Dorsolateral prefrontal cortex (tissue), 122 donors: ENCODE measurements at places on chromosomes 6 and 20.

DNA sequence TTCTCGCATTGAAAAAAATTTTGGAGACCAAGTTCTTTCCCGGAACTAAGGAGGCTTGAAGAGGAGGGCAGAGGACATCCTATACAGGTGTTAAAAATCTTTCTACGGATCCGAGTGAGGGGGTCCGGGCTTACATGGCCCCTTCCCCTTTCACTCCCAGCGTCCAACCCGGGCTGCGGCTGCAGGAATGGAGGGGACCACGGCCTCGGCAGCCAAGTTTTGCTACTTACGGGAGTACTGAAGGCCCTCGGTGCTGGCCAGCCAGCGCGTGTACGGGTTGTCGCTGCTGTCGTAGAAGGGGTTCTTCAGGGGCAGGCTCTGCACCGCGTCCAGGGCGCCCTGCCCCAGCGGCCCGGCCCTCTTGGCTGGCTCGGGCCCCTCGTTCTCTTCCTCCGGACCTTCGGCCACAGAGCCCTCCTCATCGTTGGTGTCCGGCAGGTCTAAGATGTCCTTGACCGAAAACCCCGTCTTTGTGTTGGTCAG is 642 bp downstream of the NKX2-2 start:
- no peak for DNase-seq

DNA sequence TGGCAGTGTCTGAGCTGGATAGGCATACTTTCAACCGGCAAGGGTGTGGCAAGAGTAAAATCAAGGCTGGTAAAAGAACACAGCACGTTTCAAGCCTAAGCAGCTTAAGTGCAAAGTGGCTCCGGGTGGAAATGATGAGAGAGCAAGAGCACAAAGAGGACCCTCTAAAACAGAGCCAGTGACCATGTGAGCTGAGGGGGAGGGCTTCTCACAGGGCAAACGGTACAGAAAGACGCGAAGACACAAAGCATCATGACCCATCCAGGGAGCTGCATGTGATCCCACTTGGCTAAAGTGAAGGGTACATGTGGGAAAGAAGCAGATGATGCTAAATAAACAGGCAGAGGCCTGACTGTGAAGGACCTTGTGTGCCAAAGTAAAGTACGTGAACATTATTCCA is 25.7 kb downstream of the FKBP5 start:
- no peak for DNase-seq

DNA sequence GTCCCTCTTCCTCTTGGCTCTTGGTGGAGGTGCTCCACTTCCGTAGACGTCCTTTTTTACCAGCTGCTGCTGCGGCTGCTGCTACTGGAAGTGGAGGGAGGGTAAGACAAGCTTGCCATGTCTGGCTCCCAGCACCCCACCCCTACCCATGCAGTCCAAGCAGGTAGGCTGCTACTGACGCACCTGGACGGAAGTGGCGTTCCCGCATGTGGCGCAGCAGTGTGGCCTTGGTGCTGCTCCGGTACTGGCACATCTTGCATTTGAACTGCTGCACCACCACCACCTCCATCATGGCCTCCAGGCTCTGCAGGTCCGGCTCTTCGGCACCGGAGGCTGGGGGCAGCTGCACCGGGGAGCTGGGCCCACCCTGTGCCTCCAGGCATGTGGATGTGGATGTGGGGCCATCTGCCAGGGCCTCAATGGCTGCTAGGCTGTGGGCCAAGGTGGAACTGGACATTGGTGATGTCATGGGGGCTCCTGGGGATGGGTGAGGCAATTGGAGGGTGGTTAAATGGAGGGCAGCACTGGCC is 4.4 kb downstream of the ZNF335 start:
- DNase-seq, result no peak

- DNase-seq, result no peak
Measured at GRCh38 chr6:27700337-27700736, 211.9 kb downstream of the OR2B2 start.

- DNase-seq, result no peak
Measured at GRCh38 chr6:139442188-139442671, 67.8 kb upstream of the CITED2 start.

DNA sequence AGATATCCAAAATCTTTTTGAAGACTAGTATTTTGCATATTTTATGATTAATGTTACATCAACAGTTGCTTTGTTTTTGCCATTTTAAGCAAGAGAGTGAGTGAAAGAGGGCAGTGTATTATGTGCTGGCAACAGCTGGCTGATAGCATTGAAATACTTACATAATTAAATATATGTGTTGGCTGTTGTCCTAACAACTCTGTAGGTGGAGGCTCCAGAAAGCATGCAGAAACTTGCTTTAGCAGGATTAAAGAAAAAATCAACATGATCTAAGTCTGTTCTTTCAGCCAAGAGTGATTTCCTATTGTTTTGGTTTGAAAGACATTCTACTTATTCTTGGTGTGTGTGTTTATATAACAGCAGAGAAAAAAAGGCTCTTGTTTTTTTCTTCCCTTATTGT is 127.5 kb downstream of the CDKAL1 start:
- DNase-seq, result no peak

GRCh38 chr20:44700306-44700705 is 14.9 kb upstream of the CCN5 start:
- no peak for DNase-seq

DNA sequence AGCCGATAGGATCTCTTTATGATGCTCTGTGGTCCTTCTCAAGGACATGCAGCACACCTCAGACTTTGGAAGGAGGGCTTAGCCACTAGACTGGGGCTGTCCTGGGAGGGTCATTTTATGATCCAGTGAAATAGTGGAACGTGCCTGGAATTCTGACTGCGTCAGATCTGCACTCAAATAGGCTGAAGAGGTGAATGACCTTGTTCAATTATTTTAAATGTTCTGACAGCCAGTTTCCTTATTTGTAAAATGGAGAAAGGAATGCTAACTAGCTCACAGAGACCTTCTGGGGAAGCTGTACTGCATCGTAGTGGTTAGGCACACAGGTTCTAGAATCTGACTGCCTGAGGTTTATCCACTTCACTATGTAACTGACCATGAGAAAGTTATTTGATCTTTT is 587.5 kb downstream of the MAFB start:
- DNase-seq, result no peak

DNA sequence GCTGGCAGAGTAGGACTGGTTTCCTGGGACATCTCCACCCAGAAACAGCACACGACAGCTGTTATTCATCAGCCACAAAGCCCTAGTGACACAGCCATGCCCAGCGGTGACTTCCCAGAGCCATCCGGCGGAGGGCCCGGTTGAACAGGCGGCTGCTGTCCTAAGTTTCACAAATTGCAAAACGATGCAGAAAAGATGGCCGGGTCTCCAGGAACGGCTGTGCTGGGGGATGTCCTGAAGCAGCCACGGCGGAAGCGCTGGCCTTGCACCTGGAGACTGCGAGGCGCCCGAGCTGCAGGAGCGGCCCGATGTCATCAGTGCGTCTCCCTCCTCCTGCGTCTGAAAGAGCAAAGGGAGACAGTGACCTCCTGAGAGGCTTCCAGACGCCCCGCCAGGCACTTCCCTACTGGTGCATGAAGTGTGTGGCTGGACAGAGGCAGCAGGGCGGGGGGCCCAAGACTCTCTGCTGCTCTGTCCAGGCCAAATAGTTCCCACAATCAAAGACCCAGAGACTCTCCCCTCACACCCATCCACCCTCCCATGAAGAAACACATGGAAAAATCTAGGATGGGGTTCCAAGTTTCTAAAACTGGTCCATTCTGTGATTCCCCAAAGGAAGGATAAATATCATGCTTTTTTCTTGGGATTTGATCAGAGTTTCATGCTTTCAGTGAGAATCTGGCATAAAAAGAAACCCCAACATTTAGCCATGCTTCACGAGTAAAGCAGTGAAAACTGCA is 44.0 kb downstream of the SSR1 start:
- peak; percentile 14 for DNase-seq

GRCh38 chr6:168964138-168964835 is 289.4 kb downstream of the THBS2 start:
- DNase-seq, result no peak

GRCh38 chr20:24970754-24971153 is 21.7 kb downstream of the CST7 start:
- DNase-seq, result peak; percentile 20

- no peak for DNase-seq
Measured at GRCh38 chr20:48025051-48025515, 239.8 kb upstream of the SULF2 start.

DNA sequence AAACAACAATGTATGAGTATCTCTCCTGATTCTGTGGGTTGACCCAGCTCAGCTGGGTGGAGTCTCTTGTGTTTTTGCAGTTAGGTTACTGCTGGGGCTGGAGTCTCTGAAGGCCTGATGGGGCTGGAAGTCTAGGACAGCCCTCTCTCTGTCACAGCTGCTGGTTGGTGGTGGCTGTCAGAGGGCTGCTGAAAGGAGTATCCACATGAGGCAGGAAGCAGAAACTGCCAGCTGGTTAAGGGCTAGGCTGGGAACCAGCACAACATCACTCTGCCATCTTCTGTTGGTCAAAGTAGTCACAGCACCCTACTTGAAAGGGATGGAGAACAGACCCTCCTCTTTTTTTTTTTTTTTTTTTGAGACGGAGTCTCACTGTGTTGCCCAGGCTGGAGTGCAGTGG is 10.0 kb upstream of the PACSIN1 start:
- no peak for DNase-seq

- DNase-seq, result no peak
Measured at GRCh38 chr6:128303870-128304269, 216.5 kb downstream of the PTPRK start.

DNA sequence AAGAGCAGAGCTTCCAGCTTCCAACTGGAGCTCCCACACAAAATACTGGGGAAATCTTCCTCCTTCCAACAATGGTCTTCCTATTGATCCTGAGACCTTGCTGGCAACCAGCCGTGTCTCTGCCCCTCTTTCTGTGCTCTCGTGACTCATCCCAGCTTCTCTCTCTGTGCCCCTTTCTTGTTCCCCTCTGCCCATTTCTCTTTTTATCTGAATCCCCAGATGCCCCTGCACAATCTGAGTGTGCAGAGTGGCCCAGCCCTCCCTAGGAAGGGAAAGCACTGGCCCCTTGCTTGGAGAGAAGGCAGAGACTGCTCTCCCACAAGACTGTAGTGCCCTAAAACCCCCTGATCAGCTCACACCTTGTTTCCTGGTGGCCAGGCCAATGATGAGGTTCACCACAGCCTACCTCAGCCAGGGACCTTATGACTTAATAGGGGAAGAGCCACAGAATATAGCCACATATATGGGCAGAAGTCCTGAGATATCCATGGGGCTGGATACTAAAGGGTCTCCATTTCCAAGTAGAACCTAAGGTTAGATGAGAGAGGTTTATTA is 23.1 kb upstream of the MAS1L start:
- DNase-seq, result no peak

DNA sequence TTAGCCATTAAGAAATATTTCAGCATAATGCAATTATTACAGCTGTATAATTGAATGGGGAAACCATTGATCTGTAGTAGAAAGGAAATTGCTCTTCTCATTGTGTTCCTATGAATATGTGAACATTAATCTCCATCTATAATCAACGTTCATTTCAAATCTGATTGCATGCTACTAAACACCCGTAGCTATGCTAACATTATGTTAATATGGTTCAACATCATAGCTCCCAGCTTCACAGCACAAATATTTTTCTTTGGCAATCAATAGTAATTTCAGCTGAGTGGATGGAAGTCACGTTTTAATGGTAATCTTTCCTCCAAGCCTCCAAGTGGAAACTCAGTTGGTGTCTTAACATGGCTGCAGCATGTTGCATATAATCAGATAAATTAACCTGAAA is 454.4 kb downstream of the MAFB start:
- no peak for DNase-seq

GRCh38 chr6:106120006-106120405 is 33.9 kb downstream of the PRDM1 start:
- DNase-seq, result no peak

- DNase-seq, result no peak
Measured at GRCh38 chr6:29995340-29995777, 53.0 kb downstream of the HLA-A start.

DNA sequence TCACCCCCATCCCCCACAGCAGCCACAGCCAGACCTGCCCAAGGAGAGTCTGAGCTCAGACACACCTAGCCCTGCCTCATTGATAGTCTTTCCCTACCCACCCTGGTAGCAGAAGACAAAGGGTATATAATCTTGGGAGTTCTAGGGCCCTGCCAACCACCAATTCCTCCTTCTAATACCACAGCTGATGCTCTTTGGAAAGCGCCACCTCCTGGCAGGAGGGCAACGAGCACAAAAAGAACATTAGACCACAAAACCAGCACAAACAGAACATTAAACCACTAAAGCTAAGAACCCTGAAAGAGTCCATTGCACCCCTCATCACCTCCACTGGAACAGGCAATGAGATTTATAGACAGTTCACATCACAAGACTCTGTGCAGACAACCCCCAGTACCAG is 195.8 kb upstream of the FUT9 start:
- DNase-seq, result no peak

- no peak for DNase-seq
Measured at GRCh38 chr6:78953798-78954197, 86.4 kb downstream of the IRAK1BP1 start.

DNA sequence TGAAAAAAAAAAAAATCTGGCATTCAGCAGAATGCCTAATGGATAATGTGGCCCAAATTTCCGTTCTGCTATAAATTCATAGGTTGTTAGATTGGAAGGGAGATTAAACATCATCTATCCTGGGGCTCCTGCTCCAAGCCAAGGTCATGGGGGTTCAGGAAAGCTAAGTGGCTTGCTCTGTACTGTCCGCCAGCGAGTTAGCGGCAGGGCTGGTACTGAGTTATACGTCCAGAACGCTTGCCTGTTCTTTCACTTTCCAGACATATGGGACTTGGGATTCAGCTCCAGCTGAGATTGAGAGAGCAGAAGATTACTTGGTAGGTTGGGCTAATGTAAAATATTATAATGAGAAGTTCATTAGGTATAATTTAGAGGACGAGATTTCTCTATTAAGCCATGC is 858 bp downstream of the RWDD1 start:
- no peak for DNase-seq

GRCh38 chr6:157713451-157714152 is 109.4 kb upstream of the SNX9 start:
- DNase-seq, result no peak

GRCh38 chr6:128803911-128804310 is 79.0 kb upstream of the LAMA2 start:
- DNase-seq, result no peak

GRCh38 chr20:21190869-21191268 is 65.0 kb downstream of the KIZ start:
- no peak for DNase-seq

GRCh38 chr6:109424946-109425345 is 15.5 kb downstream of the PPIL6 start:
- DNase-seq, result no peak

- DNase-seq, result no peak
Measured at GRCh38 chr20:36573103-36573797, at the start of gene TGIF2. Gene TGIF2 (plus strand): TSS chr20:36573597. CDS start chr20:36578775, 5,178 bp downstream.
